Mesenteric fat pad (tissue), 1 donor: ENCODE measurements at places on chromosomes 6 and 20. TPM values are rescaled to one million over a fixed set of nuclear protein-coding genes. Genes with fewer than 3 reads are reported as not detected.
A peak's percentile ranks its signal among the peaks of the same experiment; 100 is the strongest.

The BCKDHB gene
- total RNA-seq, result 18.2 TPM

DNA sequence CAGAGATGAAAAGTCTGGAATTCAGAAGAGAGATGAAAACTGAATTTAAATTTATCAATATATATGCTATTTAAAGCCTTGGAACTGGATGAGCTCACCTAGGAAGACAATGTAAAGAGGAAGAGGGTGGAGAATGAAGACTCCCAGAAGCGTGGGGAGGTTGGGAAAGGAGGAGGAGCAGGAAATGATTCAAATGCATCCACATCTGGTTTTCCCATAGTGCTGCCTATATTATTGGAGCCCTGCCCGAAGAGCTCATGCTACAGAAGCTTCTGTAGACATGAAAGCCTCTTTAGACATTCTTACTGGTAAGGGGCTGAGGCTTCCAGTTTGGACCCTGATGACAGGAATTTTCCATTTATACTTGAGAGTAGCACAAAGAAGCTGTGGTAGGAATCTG, 19.2 kb downstream of the PDE7B start:
- no peak for DNase-seq

DNA sequence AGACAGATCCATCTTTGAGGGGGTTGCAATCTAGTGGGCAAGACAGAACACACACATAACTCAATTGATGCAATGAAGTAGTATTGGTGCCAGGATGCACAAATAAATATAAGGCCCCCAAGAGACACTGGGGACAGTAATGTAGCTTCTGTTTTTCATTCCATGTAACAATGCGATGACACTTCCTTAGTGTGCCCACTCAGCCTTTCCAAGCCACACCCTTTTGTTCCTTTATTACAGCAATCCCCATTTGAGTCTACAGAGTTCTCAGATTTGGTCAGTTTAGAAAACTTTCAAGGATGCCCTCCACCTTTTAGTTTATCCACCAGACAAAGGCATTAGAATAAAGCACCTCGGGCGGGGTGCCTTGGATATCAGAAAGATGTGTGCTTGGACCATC, 15.5 kb downstream of the TGM3 start:
- no peak for DNase-seq

The RIPOR2 gene
- 28.2 TPM for total RNA-seq

The SPAG4 gene
- total RNA-seq, result 2.2 TPM

The FUT9 gene
- not detected for total RNA-seq

GRCh38 chr6:119313937-119314884, 35.4 kb downstream of the MAN1A1 start:
- DNase-seq, result no peak

DNA sequence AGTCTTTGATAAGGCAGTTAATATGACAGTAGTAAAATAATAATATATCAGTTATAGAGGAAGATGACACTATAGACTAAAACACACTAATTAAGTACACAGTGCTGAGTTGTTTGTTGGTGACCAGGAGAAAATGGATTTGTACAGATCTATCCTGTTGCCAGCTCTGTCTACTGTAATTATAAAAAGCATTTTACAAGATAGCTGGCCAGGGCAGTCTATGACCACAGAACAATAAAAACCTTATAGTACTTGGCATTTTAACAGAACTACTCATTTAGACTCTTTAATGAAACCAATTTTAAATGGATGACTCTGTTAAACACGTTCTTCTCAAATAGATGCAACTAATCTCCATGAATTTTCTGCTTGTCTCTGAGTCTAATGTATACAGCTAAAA, 367.5 kb downstream of the BTBD9 start:
- no peak for DNase-seq

DNA sequence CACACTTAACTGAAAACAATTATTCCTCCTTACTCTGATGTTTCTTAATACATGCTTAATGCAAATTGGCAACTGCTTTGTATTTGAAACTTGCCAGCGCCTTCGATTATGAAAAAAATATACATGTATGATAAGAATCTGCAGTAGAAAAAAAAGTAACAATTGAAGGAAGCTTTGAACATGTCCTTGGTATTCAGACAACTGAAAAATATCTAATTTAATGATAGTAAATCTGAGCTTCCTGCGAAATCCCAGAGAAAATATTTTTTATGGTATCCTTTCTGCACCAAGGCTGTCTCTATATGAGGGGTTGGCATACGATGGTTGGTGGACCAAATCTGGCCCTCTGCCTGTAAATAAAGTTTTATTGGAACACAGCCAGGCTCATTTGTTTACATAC, 186.2 kb downstream of the HDGFL1 start:
- DNase-seq, result no peak

The C20orf96 gene
- total RNA-seq, result 5.0 TPM

GRCh38 chr6:148803979-148804378, 57.1 kb downstream of the UST start:
- no peak for DNase-seq

DNA sequence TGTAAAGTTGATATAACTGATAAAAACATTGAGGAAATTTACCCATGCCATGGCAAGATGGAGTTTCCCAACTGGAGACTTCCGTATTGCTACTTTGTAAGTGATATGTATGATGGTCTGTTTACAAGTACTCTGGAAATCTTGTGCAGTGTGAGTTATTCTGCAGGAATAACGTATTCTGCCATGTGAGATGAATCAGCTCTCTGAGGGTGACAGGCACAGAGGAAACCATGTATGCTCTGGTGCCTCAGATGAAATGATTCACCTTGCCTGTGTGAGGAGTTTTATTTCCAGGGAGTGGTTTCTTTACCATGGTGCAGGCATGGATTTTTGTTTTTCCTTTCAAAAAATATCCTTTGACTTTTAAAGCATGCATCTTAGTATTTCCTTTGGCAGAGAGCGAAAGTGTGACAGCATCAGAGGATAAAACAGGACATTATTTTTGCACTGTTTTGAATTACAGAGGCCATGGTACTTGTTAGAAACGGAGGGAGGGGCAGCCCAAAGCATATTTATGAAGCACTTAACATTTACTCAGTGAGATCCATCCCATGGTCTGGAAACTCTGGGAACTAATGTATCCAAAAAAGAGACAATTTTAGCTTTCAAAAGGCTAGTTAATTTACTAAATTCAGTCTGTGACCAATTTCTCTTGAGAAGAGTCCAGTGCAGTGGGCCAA, 36.0 kb upstream of the MTRF1L start:
- DNase-seq, result no peak

DNA sequence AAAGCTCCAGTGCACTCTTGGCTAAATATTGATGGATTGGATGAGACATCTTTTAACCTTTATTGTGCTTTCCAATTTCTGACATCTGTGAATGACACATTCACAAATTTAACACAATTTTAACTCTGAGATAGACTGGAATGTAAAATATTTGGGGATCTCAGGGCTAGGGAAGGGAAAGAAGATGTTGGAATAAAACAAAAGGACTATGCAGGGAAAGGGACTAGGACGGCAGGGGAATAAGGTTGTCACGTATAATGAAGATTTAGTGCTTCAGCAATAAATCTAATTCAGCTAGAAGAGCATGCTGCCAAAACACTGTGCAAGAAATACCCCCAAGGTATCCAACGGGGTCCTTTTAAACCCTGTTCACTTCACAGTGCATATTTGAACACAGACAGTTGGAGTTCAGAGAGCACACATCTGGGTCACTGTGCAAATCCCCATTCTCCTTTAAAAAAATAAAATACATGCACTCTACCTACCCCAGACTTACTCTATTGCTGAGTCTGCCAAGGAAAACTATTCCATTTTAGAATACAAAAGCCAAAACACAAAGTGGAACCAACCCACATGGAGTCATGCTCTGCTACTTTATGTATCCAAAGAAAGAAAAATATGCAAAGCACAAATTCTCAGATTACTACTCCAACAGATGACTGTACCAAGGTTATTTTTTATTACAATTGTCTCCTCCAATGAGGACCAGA, 151.0 kb upstream of the RSPO3 start:
- DNase-seq, result no peak

DNA sequence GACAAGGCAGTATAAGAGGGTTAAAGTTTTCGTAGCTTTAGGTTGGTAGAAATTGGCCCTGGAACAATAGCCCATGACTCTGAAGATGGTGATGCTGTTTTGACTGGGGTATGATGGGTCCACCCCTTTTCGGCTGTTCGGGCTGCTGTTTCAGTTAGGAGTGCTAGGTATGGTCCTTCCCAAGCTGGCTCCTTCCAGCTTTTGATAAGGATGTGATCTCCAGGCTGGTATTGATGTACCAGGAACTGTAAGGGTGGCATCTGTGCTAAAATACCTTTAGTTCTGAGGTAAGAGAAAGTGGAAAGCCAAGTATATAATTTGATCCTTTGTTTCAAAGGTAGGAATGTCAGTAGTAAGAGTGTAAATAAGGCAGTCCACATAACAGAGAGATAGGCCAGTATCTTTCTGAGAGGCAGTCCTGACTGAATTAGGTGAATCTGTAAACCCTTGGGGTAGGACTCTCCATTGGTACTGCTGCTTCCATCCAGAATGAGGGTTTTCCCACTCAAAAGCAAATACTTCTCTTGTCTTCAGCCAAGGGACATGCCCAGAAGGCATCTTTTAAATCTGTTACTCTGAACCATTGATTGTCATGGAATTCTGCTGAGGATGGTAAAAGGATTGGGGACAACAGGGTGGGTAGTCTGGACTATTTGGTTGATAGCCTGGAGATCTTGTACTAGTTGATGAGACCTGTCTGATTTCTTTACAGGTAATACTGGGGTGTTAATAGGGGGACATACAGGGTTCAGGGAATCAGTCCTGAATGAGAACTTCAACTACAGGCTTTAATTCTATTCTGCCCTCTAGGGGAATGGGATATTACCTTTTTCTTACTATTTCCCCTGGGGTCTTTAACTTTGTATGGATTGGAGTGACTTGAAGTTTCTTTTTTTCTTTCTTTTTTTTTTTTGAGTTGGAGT, 6.1 kb upstream of the ZNFX1 start:
- peak; percentile 37 for DNase-seq

GRCh38 chr6:14121936-14122344, 4.4 kb downstream of the CD83 start:
- DNase-seq, result no peak

DNA sequence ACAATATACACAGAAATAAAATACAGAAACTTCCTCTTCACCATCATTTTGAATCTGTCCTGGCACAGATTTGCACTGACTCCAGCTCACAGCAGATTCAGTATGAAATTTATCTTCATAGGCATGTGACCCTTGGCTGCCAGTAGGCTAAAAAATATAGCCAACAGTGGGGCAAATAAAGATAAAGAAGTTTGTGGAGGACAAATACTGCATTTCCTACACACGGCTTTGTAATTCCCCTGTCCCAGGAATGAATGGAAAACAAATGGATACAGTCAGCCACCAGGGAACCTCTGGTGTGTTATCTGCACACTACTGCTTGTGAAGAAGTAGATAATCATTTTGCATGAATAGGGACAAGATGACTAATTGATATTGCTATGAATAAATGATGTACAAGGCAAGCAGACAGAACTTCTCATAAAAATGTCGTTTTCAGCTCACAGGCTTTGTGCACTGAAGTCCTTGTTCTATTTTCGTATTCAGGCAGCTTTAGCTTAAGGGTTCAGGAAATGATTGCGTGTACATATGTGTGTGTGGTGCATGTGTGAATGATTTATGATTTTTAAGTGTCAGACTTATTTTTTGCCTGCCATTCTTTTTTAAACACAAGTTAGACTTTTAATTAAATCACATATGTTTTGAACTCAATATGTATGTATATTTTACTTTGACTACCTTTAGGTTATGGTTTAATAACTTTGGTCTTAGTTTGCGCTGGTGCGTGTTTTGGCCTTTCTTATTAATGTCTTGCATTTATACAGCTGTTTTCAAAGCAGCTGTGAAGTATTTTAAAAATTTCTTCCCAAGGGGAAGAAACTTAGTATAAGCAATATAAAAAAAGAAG, 543.8 kb upstream of the JAG1 start:
- no peak for DNase-seq

DNA sequence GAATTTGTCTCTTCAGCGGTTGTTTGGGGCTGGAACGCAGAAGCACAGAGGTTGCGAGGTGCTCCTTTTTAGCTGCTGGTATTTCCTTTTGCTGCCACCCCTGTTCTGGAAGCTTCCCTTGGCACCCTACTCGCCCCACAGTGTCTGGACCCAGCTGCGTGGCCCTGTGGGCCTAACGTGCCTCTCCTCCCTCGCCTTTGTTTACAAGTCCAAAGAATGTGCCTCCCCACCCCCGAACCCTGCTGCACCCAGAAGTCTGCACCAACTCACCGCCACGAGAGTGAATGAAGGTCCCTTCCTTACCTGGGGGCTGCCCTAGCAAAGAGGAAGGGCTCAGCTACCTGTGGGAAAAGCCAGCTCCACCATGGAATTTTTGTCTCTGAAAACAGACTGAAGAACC, 139.7 kb upstream of the RPS6KA2 start:
- DNase-seq, result peak; percentile 55

DNA sequence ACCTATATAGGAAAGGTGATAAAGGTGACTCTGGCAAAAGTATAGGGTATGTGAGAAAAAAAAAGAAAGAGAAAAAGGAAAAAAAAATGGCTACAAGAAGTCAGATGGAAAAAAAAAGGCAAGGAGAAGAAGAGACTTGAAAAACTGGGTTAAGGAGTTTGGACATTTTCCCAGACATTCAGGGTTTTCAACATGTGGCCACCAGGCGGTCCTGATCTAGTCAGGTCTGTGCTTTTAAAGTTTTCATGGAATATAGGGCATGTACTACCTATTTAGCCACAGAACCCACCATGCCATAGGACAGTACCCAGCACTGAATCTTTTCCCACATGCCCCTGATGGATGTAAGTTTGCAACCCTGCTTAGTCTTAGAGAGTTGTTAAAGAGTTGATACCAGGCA, 433.7 kb downstream of the MAFB start:
- DNase-seq, result no peak

DNA sequence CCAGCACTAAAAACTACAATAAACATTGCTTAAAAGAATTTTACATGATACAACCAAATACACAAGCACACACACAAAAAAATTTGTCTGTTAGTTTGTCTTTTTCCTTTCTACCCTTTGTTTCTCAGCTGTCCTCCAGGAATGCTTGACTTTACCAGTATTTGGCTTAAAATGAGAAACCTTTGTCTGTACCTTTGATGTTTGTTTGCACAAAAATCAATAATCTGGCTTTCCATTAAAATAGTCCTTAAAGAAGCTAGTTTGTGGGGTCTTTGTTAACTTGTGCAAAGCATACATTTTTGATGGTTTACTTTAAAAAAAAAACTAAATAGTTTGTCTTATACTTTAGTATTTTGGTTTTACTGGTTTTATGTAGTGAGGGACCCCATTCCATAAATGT, 49.3 kb downstream of the RPRD1B start:
- no peak for DNase-seq

The WFDC10B gene
- not detected for total RNA-seq

The PNPLA1 gene
- total RNA-seq, result 0.32 TPM

The TEAD3 gene
- total RNA-seq, result 25.3 TPM
